ENCODE measurements at places on chromosomes 6 and 20.

- no peak for DNase-seq
Measured at GRCh38 chr6:6397842-6398241, 77.4 kb upstream of the F13A1 start.

- DNase-seq, result no peak
Measured at GRCh38 chr6:51472745-51473487, 614.5 kb downstream of the PKHD1 start.

- DNase-seq, result no peak
Measured at GRCh38 chr6:16810411-16810810, 49.2 kb upstream of the ATXN1 start.

- no peak for DNase-seq
Measured at GRCh38 chr6:134511984-134512683, 194.2 kb upstream of the SGK1 start.

DNA sequence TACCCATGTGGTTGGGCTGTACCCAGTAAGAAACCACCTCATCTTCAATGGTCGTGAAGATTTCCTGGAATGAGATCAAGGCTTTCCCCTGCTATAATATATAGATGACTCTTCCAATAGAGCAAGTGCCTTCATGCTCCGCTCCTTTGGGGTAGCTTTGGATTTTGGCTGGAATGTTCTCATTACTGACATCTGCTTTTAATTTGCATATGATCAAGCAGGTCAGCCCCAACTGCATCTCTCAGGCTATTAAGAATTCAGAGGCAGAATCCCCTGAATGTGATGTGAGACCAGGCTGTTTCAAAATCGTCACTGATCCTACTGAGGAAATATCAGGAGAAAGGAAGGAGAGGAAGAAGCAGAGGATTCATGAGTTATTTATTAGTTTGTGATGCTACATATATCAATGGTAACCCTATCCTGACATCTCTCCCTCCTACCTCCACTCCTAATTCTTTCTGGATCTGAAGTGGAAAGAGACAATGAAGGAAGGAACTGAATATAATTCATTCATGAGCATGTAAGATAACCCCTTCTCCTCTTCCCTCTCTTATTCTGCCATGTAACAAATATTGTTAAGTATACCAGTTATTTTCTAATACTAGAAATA, 47.6 kb upstream of the FUCA2 start:
- no peak for DNase-seq

DNA sequence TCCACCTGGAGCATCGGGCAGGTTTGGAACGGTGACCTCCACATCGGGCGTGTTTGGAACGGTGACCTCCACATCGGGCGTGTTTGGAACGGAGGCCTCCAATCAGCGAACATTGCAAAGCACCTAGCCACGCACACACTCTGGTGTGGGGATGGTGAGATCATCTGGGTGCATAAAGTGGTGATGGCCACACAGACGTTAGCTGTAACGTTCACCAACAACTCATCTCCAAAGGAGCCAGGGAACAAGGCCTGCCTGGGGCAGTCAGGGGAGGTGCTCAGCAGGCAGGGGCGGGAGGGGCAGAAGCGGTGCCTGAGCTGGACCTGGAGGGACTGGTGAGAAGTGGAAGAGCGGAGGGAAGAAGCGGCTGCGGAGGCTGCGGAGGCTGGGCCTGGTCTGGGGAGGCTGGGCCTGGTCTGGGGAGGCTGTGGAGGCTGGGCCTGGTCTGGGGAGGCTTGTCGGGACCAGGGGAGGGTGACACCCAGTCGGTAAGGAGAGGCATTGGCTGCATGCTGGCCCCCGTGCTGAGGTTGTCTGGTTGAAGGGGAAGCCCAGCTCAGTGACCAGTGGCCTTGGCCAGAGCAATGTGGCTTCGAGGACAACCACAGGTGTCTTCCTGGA, 89.9 kb downstream of the PSMB1 start:
- no peak for DNase-seq

- no peak for DNase-seq
Measured at GRCh38 chr6:12962987-12963386, 246.4 kb downstream of the PHACTR1 start.

- no peak for DNase-seq
Measured at GRCh38 chr6:139542351-139542750, 167.9 kb upstream of the CITED2 start.

DNA sequence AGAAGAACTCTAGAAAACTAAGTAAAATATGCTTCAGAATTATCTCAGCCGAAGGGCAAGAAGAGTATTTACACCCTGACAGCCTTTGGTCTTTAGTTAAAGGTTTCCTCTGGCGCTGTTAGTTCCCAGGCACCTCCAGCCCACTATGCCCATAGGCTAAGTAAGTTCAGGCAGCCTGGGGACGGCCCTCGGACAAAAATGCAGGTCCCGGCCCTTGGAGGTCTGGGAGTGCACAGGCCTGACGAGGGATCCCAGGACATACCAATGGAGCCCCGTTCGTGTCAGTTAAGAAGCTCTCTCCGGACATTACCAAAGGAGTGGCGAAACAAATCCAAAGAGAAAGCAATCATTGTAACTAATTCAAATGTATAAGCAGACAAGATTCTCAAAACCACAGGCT, 311.8 kb downstream of the CD83 start:
- peak; percentile 23 for DNase-seq

GRCh38 chr20:10369723-10370090, 64.3 kb downstream of the MKKS start:
- no peak for DNase-seq

DNA sequence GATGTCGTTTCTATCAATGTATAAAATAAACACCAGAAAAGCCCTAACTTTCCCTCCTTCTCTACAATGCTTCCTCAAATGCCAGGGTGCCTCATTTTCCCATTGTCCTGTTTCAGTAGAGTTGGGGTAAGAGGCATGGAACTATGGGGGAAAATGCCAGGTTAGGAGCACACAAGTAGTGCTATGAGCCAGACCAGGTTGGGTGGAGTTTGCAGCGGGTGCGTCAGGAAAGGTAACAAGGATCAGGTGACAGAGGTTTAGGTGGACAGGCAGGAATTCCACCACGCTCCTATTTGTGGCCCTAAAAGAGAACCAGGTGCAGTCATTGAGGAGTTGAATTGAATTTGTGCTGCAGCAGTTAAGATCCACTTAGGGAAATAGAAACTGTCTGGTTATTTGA, 36.5 kb downstream of the SYTL3 start:
- DNase-seq, result no peak

- DNase-seq, result peak; percentile 51
Measured at GRCh38 chr6:17584241-17584803, 15.8 kb upstream of the FAM8A1 start.

GRCh38 chr20:58171796-58172425, 56.5 kb downstream of the ANKRD60 start:
- DNase-seq, result no peak

DNA sequence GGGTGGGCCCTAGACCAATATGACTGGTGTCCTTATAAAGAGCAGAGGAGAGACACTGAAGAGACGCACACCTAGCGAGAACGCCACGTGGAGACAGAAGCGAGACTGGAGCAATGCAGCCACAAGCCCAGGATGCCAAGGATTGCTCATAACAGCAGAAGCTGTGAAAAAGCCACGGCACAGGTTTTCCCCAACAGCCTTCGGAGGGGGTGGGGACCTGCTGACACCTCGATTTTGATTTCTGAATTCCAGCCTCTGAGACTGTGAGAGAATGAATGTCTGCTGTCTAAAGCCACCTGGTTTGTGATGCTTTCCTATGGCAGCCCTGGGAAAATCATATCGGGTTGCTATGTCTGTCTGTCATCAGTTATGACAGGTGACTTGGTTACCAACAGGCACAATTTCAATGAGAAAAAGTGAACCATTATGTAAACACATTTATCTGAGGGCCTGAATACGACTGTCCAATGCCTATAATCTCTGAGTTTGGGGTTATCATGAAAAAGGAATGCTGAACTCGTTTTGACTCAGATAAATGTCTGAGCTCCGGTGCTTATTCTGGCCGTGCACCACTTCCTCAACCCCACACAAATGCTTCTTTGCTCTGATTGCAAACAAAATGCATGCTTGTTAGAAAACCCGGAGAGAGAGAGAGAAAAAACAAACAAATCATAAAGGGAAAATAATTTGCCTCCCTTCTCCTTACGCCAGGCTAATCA, 769.7 kb downstream of the PTPRT start:
- DNase-seq, result no peak

DNA sequence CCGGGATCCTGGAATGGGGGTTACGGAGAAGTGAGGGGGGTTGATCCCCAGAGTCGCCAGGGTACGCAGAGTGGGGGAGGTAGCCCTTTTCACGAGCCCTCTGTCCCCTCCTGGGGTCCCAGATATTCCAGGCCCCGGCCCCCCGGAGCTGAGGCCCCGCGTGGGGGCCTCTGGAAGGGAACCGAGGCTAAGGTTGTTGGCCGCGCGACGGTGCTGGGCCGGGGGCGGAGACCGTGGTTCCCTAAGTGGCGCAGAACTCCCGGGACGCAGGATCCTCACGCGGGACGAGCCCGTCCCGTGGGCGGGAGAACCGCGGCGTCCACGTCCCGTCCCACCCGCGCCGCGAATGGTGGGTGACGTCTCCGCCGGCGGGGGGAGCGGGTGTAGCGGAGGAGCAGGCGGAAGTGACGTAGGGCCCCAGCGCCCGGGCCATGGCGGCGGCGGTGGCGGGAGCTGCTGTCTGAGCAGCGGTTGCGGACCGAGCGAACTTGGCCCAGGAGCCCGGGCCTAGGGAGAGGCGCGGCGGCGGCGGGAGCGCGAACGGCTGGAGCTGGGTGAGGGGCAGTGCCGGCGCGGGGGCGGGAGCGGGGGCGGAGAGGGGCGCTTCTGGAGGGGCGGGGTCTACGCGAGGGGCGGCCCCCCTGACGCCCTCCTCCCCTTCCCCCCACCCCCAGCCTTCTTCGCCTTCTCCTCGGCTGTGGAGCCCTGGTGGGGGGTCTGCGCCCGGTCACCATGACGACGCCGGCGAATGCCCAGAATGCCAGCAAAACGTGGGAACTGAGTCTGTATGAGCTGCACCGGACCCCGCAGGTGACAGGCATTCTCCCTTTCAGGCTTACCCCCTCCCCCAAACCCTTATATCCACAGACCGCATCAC, at the start of gene RING1:
RING1 (plus strand) TSS at position 410 of the 877 bp plus-strand sequence; CDS start at position 733, 323 bp downstream.
- DNase-seq, result peak; percentile 90

DNA sequence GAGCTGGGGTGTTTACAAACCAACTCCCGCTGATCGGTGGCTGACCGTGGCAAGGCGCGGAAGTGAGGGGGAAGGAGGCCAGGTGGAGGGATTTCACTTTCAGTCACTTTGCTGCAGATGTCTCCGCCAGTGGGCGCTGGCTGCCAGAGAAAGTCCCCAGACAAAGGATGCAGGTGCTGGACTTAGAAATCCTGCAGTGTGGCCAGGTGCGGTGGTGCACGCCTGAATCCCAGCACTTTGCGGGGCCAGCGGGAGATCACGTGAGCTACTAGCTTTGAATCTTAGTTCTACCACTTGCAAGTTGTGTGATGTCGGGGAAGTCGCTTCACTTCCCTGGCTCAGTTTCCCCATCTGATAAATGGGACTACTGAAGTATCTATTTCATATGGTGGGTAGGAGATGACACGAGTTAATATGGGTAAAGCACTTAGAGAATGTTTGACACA, 180.4 kb downstream of the ZNF217 start:
- peak; percentile 16 for DNase-seq

DNA sequence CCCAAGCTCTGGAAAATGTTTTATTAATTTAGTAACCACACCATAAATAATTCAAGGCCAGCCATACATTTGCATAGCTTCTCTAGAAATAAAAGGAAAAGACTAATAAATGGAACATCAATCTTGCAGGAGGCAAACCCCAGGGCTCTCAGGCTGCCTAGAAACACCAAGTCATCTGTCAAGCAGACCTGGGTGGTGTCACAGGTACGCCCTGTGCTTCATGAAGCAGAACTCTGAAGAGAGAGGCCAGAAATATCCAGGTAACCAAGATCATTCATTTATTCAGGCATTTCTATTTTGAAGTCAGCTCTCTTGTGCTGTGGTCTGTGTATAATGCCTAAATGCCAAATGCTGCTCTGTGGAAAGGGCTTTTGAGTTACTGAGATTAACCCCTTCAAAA, 45.3 kb upstream of the ARMH2 start:
- no peak for DNase-seq

DNA sequence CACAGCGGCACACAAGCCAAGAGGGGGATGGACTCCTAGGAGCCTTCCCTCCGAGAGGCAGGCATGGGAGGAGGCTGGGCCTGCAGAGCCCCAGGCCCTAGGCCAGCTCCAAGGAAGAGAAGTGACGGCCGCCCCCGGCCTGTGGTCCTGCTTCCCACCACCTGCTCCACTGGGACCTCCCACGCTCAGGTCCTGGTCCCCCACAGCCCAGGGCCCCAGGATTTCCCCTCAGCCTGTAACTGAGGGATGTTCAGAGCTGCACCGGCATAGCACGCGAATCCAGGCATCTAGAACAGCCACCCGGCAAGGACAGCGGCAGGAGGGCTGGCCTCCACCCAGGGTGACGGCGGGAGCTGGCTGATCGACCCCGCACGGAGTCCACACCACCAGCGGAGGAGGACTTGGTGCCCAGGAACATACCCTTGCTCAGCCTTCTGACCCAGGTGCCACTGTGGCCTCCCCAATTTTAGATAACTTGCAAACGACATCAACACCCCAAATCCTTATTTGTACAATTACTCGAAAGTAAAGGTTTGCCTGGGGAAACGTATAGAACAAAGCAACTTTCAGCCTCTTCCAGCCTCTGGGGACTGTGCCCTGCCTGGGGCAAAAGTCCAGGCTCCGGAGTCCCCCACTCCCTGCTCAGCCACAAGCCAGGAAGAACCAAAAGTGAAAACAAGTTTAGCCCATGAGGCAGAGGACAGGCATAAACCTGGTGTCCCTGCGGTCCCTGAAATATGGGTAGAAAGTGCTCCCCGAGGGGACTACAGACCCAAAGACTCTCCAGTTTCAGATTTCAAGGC, 3.5 kb downstream of the GATA5 start:
- DNase-seq, result no peak

DNA sequence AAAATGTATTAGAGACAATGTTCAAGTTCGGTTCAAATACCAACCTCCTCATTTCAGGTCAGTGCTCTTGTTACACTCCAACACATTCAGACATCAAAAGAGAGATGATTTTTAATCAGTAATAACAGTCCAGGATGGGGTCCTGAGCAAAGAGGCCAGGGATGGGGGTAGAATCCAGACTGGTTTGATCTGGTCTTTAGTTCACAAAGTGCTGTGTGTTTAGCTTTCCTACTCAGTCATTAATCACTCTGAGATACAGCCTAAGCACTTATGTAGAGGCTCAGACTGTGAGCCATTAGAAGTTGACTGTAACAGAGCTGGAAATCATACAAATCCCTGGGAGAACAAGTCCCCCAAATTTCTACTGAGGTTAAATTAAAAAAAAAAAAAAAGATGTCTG, 241.6 kb downstream of the PTPRK start:
- DNase-seq, result no peak
